Left renal cortex interstitium (tissue), 4 donors: ENCODE measurements at places on chromosomes 1 and 21. TPM values are rescaled to one million over a fixed set of nuclear protein-coding genes. Genes with fewer than 3 reads are reported as not detected.

- DNase-seq: no peak
Observed at GRCh38 chr1:159848326-159848725, 14.1 kb downstream of the VSIG8 start.

The KMO gene
- 17.5 TPM for polyA plus RNA-seq

DNA sequence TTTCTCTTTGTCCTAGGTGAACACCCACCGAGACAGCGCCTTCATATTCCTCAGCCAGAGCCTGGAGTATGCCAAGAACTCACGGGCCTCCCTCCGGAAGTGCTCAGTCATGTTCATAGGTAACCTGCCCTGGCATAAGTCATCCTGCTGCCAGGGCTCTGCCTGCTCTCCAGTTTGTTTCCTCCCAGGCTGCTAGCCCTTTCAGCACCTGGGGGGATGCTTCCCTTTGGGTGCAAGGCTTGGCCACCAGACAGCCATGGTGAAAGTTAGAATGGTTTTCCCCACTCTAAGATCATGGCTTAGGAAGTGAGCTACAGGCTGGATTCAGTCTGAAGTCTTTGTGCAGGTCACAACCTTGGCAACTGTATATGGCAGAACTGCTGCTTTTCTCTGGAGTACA is 9.2 kb upstream of the TTC4 start:
- no peak for DNase-seq

- DNase-seq: no peak
Observed at GRCh38 chr1:227136210-227136820, 182.0 kb downstream of the CDC42BPA start.

- no peak for DNase-seq
Observed at GRCh38 chr1:1059494-1060280, 14.4 kb downstream of the RNF223 start.

GRCh38 chr1:221335161-221336101 is 406.5 kb downstream of the DUSP10 start:
- DNase-seq: peak; percentile 12

- DNase-seq: no peak
Observed at GRCh38 chr1:113581323-113581722, 178.0 kb downstream of the PHTF1 start.

The SLC9C2 gene
- polyA plus RNA-seq: 0.52 TPM

GRCh38 chr1:28642056-28642846 is 616 bp downstream of the TAF12 start:
- DNase-seq: no peak

DNA sequence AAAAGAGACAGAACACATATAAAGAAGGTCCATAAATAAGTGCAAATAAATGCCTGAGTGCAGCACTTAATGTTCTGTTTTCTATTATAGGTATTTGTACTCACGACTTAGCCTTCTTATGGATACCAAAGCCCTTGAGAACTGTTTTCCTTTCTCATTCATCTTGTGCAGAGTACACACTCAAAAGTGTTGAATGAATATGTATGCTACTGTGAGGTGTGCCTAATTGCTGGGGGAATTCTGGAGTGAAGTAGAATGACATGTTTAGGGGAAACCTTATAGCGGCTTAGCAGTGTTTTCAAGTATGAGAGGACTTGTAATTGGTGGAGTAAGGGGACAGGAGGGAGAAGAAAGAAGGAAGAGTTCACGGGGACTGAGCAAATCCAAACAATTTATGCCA is 157.6 kb downstream of the CACNA1E start:
- no peak for DNase-seq

DNA sequence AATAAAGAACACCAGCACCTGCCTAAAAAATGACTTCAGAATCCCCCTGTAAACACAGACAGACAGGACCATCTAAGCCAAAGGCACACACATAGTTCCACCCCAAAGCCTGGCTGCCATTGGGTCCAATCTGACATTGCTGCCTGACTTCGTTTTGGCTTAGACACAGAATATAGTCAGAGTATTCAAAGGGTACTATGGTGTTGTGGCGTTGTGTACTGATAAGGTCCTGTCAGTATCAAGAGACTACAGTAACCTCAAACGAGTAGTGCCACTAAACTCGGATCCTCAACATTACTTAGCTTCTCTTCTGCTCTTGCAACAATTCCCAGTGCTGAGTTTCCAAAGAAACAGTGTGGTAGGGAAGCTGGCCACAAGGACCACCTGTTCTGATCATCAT is 169.3 kb upstream of the NR5A2 start:
- no peak for DNase-seq

- DNase-seq: no peak
Observed at GRCh38 chr1:224193319-224193966, 10.4 kb downstream of the DEGS1 start.

The KRTAP19-7 gene
- not detected for polyA plus RNA-seq

- DNase-seq: no peak
Observed at GRCh38 chr1:229025576-229025975, 245.3 kb upstream of the RAB4A start.

- no peak for DNase-seq
Observed at GRCh38 chr21:34797921-34798535, 129.2 kb downstream of the CLIC6 start.

GRCh38 chr21:44418876-44419230 is 36.5 kb upstream of the LRRC3 start:
- DNase-seq: no peak

DNA sequence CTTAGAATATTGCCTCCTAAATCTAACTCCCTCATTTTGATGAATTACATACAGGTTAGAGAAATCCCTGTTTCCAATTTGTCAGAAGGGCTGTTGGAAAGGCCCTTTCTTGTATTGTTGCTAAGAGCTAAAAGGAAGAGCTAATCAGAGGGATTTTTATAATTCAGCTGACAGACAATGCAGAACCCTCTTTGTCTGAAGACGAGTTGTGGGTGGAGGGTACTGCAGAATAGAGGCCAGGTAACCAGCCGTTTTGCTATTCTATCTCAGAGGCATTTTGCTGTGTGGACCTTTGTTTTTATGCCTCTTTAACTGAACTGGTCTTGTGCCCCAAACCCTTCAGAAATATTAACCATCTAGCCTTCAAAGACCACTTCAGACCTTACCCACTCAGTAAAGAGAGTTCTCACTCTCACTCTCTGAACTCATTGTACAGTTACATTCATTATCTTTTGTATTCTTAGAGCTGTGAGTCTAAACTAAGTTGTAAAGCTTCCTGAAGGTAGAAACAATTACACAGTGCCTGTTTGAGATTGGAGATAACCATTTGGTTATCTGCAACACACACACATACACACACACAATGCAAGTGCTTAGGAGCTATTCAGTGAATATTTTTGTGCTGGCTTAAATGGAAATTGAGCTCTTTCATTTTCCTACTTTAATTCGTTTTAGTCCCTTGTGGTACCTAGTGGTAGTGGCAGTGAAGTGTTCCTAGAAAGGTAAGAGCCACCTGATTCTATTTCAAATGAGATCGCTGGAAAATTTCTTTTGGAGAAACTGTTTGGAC is 19.7 kb downstream of the KPNA6 start:
- DNase-seq: no peak

DNA sequence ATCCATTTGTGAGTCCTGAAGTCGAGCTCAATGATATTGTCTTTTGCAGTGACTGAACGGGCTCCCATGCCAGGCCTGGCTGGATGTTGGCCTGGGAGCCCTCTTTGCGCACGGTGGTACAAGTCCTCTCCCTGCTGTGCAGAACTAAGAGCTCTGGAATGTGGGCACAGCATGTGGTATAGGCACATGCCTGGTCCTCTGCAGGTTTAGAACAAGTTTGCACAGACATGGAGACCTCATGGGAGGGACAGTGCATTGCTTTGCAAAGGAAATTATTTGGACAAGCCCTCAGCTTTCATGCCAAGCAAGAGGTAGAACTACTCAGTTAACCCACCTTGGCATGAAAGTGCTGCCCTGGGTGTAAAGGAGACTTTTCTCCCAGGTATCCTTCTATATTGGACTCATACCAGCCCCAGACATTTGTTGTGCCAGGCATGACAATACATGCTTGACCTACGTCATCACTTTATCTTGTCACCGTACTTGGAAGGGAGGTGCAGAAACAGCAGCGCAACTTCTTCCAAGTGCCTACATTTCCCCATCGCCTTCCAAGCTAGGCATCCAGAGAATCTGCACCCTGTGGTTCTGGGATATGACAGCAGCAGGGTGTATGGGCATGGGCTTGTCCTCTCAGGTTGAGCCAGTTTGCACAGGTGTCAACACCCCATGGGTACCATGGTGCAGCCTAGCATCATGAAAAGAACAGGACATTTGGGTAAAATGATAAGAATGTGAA is 37.6 kb upstream of the MRPS6 start:
- DNase-seq: no peak

The KLHDC9 gene
- polyA plus RNA-seq: 17.8 TPM

The C1orf185 gene
- polyA plus RNA-seq: not detected

DNA sequence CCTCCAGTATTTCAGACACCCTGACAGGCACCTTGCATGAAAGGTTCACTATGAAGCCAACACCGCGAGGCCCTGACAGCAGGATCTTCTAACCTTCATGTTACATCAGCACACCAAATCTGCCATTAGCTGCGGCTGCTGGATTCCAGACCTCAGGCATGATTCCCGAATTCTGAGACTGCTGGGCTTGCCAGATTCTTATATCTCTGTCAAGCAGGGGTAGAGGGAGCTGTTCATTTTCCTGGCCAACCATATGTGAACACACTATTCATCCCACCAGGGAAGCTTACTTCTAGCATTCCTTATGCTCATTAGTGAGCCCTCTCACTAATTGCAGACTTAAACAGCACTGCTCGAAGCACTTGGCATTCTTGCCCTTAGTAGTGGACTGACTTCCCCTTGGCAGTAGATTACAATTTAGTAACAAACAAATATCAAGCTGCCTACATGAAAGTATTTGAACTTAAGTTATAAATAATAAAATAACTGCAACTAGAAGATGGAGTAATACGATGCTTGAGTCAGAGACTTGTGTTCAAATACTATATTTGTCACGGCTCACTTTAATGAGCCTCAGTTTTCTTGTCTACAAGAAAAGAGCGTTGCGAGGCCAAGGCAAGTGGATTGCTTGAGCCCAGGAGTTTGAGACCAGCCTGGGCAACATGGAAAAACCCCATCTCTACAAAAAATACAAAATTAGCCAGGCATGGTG is 43.3 kb downstream of the NID1 start:
- no peak for DNase-seq

The TRPM2 gene
- polyA plus RNA-seq: 1.2 TPM

- DNase-seq: no peak
Observed at GRCh38 chr1:226751703-226752102, 12.6 kb upstream of the ITPKB start.

DNA sequence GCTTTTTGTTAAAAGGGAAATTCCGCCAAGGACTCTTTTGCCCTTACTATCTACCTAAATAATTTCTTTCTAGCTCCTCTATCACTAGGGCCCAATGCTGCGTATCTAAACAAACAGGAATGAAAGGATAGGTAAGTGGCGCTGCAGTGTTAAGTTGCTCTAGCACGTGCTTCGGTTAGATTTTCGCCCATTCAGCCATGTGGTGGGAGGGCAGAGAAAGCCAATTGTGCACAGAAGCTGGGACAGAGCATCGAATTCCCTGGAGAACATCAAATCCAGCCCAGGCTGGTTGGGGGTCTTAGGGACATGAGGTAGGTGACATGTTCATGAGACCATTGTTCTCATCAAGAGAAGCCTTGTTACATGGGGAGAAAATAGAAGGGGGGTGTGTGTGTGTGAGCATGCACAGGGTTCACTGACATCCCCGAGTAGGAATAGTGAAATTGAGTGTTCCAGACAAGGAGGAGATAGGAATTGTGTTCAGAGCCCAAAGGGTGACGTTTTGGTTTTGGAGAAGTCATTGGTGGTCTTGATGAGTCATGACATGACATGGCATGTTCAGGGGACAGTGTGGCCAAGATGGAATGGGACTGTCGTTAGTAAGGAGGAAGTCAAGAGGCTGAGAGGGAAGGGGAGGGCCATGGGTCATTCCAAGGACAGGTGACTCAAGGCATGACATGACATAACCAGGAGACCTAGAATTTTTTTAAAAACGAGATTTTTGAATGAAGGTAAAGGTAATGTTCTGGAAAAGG is 107.1 kb downstream of the TLR5 start:
- peak; percentile 34 for DNase-seq

GRCh38 chr1:201790261-201790660 is 38.7 kb upstream of the IPO9 start:
- DNase-seq: no peak

The CA6 gene
- polyA plus RNA-seq: not detected

DNA sequence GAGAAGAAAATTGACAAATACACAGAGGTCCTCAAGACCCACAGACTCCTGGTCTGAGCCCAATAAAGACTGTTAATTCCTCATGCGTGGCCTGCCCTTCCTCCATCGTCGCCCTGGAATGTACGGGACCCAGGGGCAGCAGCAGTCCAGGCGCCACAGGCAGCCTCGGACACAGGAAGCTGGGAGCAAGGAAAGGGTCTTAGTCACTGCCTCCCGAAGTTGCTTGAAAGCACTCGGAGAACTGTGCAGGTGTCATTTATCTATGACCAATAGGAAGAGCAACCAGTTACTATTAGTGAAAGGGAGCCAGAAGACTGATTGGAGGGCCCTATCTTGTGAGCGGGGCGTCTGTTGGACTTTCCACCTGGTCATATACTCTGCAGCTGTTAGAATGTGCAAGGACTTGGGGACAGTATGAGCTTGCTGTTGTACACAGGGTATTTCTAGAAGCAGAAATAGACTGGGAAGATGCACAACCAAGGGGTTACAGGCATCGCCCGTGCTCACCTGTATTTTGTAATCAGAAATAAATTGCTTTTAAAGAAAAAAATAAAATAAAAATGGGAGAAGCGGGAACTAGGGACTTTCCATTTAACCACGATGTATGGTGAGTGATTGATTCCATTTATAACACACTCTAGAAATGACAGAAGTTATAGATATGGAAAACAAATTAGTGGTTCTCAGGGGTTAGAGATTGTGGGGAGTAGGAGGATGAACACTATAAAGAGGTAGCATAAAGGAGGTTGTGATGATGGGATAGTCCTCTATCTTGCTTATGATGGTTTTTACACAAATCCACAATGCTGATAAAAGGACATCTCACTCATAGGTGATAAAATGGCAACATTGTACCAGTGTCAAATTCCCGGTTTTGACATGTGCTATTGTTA is 244.7 kb downstream of the MRPL39 start:
- DNase-seq: no peak

The GCSAML gene
- 0.76 TPM for polyA plus RNA-seq

DNA sequence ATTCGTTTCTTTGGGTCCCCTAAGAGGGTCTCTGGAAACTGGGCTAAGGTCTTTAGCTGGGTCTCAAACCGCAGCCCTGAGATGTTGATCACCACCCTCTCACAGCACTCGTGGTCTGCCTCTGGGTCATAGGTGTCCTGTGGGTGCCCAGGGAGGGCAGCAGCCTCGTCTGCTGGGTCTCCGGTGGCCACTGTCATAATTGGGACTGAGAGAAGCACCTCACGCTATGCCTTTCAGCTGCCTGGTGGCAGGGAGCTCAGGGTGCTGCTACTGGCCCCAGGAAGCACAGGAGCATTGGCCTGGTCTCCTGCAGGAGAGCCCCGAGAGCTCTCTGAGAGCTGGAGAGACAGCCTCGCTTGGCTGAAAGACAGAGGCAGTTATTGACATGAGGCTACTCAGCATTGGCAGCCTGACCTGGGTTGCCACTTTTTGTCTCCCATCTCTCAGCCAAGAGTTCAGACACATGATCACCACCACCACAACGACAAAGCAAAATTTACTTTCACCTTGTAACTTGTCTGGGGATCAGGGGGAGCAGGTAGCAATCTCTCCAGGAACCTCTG is 1.5 kb downstream of the KCNA2 start:
- DNase-seq: no peak

The SERTAD4 gene
- polyA plus RNA-seq: 3.2 TPM

GRCh38 chr1:224923726-224924125 is 5.7 kb upstream of the DNAH14 start:
- DNase-seq: no peak

- no peak for DNase-seq
Observed at GRCh38 chr1:67130673-67131072, 4.1 kb downstream of the C1orf141 start.

The NES gene
- polyA plus RNA-seq: 144 TPM

GRCh38 chr1:65467536-65467935 is 47.1 kb downstream of the LEPR start:
- no peak for DNase-seq
